ENCODE measurements at places on chromosomes 13 and 19.

DNA sequence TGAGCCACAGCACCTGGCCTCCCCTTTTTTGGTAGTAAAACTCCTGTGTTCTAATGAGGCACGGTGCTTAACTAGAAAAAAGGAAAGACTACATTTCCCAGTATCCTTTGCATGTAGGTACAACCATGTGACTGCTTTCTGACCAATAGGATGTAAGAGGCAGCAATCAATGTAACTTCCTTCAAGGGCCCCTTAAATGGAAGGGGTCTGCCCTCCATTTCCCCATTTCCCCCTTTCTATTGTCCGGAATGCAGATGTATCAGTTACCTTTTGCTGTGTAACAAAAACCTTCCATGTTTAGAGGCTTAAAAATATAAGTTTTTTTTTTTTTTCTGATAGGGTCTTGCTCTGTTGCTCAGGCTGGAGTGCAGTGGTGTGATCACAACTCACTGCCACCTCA is 2.2 kb downstream of the GPR32 start:
- no peak overlapping the region for H3K4me3 ChIP-seq
- peaks cover 19% of the 10 kb centered on the region for H3K27me3 ChIP-seq
- no peaks in the 10 kb centered on the region for H3K36me3 ChIP-seq

DNA sequence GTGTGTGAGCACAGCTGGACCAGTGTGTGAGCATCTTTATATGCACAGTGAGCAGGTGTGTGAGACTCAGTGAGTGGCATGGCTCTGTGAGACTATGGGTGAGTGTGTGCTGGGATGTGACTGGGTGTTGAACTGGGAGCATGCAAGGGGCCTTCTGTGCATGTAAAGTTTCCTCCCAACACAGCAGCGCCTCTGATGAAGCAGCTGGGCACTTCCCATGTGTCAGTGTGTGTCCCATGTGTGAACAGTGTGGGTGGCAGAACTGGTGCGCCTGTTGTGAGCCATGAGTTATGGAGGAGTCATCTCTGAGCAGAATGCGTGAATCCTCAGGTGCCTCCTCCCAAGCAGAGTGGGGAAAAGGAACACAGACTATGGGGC is 24.1 kb downstream of the LGALS16 start:
- peak overlapping the region; percentile 93 for H3K27ac ChIP-seq
- H3K4me3 ChIP-seq = peak overlapping the region; percentile 76
- no peaks in the 10 kb centered on the region for H3K27me3 ChIP-seq
- DNase-seq = peak; percentile 83
- H3K4me1 ChIP-seq = peaks cover 55% of the 10 kb centered on the region
- H3K36me3 ChIP-seq = no peaks in the 10 kb centered on the region

DNA sequence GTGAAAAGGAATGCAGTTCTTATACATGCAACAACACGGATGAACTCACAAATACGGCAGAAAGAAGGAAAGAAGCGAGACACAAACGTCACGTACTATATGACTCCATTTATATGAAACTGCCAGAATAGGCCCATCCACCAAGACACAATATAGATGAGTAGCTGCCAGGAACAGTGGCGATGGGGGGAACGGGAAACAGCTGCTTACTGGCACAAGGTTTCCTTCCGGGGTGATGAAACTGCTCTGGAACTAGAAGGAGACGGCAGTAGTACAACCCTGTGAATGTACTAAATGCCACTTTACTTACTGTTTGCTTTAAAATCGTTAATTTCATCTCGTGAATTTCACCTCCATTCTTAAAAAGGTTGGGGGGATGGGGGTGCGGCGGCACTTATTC is 28.9 kb downstream of the MLLT1 start:
- H3K27ac ChIP-seq = no peak overlapping the region
- DNase-seq = no peak
- H3K4me3 ChIP-seq = no peak overlapping the region
- H3K36me3 ChIP-seq = peaks cover 11% of the 10 kb centered on the region
- H3K27me3 ChIP-seq = no peaks in the 10 kb centered on the region

DNA sequence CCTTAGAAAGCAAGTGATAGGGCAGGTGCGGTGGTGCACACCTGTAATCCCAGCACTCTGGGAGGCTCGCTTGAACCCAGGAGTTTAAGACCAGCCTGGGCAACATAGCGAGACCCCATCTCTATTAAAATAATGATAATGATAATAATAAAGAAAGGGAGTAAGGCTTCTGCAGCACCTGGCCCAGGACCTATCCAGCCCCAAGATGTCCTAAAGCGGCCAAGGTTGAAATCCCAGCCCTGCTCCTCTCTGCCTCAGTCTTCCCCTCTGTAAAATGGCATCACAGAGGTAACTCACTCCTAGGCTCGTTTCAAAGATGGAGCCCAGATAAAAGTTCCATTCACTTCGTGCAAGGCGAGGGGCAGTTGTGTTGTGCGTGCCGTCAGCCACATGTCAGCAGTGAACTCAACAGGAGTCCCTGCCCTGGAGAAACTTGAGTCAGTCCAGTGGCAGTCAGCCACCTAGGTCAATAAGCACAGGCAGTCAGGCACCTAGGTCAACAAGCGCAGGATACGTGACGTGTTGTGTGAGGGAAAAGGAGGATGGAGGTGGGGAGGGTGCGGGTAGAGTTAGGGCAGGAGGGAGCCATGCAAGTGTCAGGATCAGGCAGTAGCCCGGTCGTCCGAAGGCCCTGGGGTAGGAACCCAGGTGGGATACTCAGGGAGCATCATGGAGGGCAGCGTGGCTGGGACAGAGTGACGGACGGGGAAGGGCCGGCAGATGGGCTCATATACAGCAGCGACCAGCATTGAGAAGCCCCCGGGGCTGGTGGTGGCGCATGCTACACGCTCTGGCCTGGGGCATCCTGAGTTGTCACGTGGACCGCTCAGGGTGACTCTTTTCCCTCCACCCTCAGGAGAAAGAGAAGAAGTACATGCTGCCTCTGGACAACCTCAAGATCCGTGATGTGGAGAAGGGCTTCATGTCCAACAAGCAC is 16.6 kb downstream of the TMED1 start:
- H3K27ac ChIP-seq = no peak overlapping the region
- DNase-seq = no peak
- no peaks in the 10 kb centered on the region for H3K4me1 ChIP-seq
- no peak overlapping the region for H3K4me3 ChIP-seq

GRCh38 chr19:46958532-46958931 is 61.1 kb upstream of the NPAS1 start:
- H3K4me3 ChIP-seq = no peak overlapping the region
- H3K27ac ChIP-seq = peak overlapping the region; percentile 80
- DNase-seq = peak; percentile 52
- peaks cover 66% of the 10 kb centered on the region for H3K4me1 ChIP-seq

- H3K4me3 ChIP-seq = no peak overlapping the region
- no peaks in the 10 kb centered on the region for H3K27me3 ChIP-seq
- H3K36me3 ChIP-seq = no peaks in the 10 kb centered on the region
- no peak for DNase-seq
- H3K27ac ChIP-seq = no peak overlapping the region
Observed at GRCh38 chr13:31767175-31767900, 28.0 kb downstream of the RXFP2 start.

DNA sequence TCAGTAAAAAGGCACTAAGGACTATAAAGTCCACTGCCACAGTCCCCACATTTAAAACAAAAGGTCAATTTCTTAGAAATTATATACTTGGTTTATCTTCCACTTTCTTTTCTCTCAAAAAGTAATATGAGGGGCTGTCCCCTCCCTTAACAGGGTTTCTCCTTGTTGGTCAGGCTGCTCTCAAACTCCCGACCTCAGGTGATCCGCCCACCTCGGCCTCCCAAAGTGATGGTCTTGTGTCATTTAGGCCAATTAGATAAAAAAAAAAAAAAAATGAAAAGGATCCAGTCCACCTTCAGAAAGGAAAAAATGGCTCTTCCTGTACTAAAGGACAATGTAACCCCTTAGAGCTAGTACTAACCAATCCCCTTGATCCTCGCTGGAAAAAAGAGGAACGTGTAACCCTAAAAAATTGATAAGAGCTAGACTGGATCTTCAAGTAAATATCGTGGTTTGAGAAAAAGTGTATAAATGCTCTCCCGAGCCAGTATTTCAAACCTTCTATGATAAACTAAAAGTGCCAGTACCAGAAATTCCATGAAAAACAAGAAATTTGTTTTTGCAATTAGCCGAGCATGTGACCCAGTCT is 9.0 kb upstream of the CD70 start:
- no peak overlapping the region for H3K4me3 ChIP-seq
- no peak for DNase-seq
- no peaks in the 10 kb centered on the region for H3K36me3 ChIP-seq
- H3K27me3 ChIP-seq = peaks cover 2% of the 10 kb centered on the region

DNA sequence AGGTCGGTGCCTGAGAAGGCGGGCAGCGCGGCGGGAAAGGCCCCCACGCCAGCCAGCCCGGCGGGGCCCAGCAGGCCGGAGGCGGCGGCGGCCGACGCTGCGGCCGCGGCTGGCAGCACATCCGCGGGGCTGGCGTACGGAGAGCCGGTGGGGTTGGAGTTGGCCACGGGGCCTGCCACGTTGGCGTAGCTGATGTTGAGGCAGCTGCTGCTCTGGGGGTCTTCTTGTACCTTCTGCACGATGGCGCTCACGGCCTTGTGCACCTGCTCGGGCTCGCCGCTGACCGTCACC is 25.9 kb upstream of the NANOS2 start:
- DNase-seq = no peak
- no peak overlapping the region for H3K4me3 ChIP-seq
- H3K27ac ChIP-seq = no peak overlapping the region
- H3K4me1 ChIP-seq = no peaks in the 10 kb centered on the region

DNA sequence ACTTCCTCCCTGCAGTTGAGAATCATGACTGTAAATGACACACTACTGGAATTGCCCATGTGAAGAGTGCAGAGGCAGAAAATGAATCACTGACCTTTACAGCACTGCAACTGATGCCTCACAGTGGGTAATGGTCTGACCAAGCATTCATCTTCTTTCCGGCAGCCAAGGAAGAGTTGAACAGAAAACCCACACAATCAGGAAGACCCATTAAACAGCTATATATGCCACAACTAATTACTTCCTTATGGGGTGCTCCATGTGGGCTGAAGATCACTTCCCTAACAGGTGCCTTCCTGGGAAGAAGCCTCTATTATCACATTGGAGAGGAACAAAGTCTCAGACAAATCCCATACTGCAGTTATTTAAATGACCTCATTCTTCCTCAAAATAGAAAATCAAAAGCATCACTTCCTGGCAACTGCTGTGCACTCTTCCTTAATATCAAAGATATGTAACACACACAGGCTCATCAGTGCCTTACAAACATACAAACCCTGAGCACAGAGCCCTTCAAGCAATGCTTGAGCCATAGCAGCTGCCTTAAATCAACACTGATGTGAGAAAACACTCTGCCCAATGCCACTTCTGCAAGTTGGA is 45.8 kb downstream of the RUBCNL start:
- H3K36me3 ChIP-seq = peaks cover 1% of the 10 kb centered on the region
- peak overlapping the region; percentile 82 for H3K27ac ChIP-seq
- peaks cover 5% of the 10 kb centered on the region for H3K27me3 ChIP-seq
- DNase-seq = peak; percentile 68

- H3K4me3 ChIP-seq = no peak overlapping the region
- H3K4me1 ChIP-seq = peaks cover 15% of the 10 kb centered on the region
- peaks cover 39% of the 10 kb centered on the region for H3K27me3 ChIP-seq
- no peak overlapping the region for H3K27ac ChIP-seq
- no peaks in the 10 kb centered on the region for H3K36me3 ChIP-seq
- no peak for DNase-seq
Observed at GRCh38 chr13:110925023-110925612, 10.2 kb upstream of the ANKRD10 start.

- H3K4me1 ChIP-seq = no peaks in the 10 kb centered on the region
- H3K27ac ChIP-seq = no peak overlapping the region
- no peak overlapping the region for H3K4me3 ChIP-seq
- no peak for DNase-seq
- H3K27me3 ChIP-seq = no peaks in the 10 kb centered on the region
Observed at GRCh38 chr19:37809366-37809765, 30.0 kb upstream of the ZNF573 start.

- no peak for DNase-seq
- H3K27me3 ChIP-seq = no peaks in the 10 kb centered on the region
- no peaks in the 10 kb centered on the region for H3K36me3 ChIP-seq
- H3K4me1 ChIP-seq = no peaks in the 10 kb centered on the region
- H3K4me3 ChIP-seq = no peak overlapping the region
- H3K27ac ChIP-seq = no peak overlapping the region
Observed at GRCh38 chr19:54616821-54617560, 13.3 kb upstream of the LILRB1 start.

DNA sequence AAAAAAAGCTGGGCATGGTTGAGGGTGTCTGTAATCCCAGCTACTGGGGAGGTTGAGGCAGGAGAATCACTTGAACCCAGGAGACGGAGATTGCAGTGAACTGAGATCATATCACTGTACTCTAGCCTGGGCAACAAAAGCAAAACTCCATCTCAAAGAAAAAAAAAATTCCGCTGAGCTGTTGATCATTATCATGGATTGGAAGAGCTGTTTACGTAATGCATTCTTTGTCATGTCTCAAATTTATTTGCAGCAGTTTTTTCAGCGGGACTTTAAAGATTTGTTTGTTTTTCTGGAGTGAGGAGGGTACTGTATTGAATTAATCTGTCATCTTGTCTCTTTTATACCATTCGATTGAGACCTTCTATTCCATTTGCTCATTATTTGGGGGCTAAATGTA is 4.3 kb downstream of the NLRP5 start:
- no peak overlapping the region for H3K27ac ChIP-seq
- no peaks in the 10 kb centered on the region for H3K36me3 ChIP-seq
- H3K4me3 ChIP-seq = no peak overlapping the region
- no peaks in the 10 kb centered on the region for H3K4me1 ChIP-seq
- H3K27me3 ChIP-seq = no peaks in the 10 kb centered on the region

- DNase-seq = no peak
- H3K27ac ChIP-seq = no peak overlapping the region
- no peak overlapping the region for H3K4me3 ChIP-seq
- no peaks in the 10 kb centered on the region for H3K36me3 ChIP-seq
Observed at GRCh38 chr13:22053053-22053452, 382.2 kb downstream of the FGF9 start.

- no peak for DNase-seq
- no peak overlapping the region for H3K27ac ChIP-seq
- H3K36me3 ChIP-seq = no peaks in the 10 kb centered on the region
- H3K4me3 ChIP-seq = no peak overlapping the region
- peaks cover 28% of the 10 kb centered on the region for H3K27me3 ChIP-seq
- no peaks in the 10 kb centered on the region for H3K4me1 ChIP-seq
Observed at GRCh38 chr13:52837850-52838249, 10.6 kb downstream of the PCDH8 start.

DNA sequence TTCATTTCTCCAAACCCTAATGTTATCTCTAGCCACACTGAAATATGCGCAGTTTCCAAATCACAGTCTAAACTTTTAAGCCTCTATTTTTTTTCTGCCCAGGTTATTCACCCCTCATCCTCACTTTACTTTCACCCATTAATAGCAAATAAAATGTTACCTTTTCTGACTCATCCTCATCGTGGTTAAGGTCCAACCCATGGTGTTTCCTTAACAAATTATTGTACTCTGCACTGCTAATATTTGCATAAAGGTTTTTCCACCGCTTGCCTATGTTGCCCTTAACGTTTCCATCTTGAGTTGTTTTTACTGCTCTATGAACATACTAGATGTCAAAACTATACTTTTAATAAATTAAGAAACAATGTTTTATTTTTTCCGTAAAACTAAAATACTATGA is 780.9 kb upstream of the KLHL1 start:
- no peak overlapping the region for H3K4me3 ChIP-seq
- no peaks in the 10 kb centered on the region for H3K4me1 ChIP-seq
- H3K27ac ChIP-seq = no peak overlapping the region
- no peak for DNase-seq
- no peaks in the 10 kb centered on the region for H3K36me3 ChIP-seq

GRCh38 chr19:29255006-29255405 is 42.1 kb upstream of the UQCRFS1 start:
- H3K36me3 ChIP-seq = no peaks in the 10 kb centered on the region
- no peaks in the 10 kb centered on the region for H3K4me1 ChIP-seq
- DNase-seq = no peak

Measured in activated CD4-positive, alpha-beta memory T cell treated with anti-CD3 and anti-CD28 coated beads for 36 hours (primary cell).